ENCODE measurements at places on chromosomes 11 and 22.

DNA sequence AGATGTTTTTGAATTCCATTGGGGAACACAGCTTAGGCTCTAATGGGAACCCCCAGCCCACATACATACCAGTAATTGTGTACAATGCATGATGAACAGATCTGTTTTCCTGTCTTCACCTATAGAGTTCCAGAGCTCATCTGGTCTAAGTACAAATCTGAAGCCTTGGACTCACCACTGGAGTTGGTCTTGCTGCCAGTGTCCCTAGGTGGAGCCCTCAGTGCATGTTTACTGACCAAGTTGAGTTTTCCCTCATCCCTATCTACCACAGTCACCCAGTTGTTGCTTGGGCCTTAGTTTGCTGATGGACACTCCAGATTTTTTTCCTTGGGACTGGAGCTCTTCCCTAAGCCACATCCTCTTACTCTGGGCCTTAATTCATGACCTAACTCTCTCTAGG is 159.2 kb upstream of the DDI1 start:
- H3K27me3 ChIP-seq = no peaks in the 10 kb centered on the region
- no peak for DNase-seq

DNA sequence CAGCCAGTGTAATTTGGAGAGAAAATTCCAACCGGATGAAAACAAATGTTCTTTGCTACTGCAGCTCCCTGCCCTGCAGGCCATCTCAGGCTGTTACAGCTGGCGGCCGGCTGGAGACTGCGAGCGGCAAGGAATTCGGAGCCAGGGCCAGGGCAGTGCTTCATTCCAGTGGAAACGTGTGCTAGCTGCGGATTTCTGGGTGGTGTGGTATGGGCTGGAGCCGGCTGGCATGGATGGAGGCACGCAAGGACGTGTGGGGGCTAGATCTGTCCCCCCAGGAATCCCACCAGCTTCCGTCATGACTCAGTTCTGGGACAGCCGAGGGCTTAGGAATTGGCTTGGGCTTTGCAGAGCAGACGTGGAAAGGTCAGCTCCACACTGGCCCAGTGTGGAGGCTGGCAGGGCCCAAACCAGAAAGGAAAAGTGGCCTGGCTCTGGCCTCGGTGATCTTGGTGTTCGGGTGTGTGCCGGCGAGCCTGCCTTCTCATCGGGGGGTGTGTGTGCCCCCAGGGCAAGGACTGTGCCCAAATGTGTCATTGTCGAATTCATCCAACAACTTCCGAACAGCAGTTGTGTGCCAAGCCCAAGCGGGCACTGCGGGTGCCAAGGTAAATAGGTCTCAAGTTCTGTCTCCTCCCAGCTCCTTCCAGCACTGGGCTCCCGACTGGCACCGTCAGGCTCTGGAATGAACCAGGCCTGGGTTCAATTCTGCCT is 48.1 kb upstream of the SHISAL1 start:
- H3K27ac ChIP-seq = no peak overlapping the region
- DNase-seq = no peak
- H3K4me3 ChIP-seq = no peak overlapping the region
- H3K4me1 ChIP-seq = no peaks in the 10 kb centered on the region
- H3K27me3 ChIP-seq = peaks cover 12% of the 10 kb centered on the region

DNA sequence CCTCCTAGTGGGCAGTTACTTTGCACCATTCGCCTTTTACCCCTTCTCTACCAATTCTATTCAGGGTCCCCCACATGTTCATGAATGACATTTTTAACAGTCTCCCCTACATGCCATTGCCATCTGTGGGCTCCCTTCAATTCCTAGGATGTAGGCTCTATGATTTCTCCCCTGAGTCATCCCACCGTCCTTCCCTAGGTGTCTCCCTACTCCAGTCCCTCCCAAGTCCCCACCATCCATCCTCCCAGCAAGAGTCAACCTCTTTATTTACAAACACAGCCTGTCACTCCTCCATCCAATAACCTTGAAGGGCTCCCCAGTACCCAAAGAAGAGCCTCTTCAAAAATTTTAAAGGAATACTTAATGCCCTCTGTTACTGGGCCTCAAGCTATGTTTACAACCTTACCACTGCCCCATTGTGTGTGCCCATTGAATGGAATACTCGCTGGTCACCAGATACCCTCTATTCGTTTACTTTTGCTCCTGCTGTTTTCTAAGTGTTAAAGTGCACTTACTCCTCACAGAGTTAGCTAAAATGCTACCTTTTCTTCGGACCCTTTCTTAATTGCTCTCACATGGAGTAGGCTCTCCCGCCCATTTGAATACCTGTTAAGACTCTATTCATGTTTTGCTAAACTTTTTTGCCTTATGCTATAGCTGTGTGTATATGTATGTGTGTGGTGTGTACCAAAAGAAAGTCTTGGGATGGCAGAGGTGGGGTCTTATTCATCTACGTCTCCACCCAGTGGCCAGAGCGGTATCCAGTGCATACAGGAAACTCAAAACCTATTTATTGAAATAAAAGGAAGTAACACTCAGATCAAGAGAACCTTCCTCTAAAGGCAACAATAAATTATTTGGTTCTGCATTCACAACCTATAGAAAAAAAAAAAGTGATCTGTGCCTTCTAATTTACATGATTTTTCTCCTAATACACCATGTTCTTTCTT is 235.8 kb upstream of the CCDC90B start:
- no peaks in the 10 kb centered on the region for H3K36me3 ChIP-seq
- no peak overlapping the region for H3K4me3 ChIP-seq
- no peaks in the 10 kb centered on the region for H3K27me3 ChIP-seq
- H3K4me1 ChIP-seq = no peaks in the 10 kb centered on the region
- DNase-seq = no peak

DNA sequence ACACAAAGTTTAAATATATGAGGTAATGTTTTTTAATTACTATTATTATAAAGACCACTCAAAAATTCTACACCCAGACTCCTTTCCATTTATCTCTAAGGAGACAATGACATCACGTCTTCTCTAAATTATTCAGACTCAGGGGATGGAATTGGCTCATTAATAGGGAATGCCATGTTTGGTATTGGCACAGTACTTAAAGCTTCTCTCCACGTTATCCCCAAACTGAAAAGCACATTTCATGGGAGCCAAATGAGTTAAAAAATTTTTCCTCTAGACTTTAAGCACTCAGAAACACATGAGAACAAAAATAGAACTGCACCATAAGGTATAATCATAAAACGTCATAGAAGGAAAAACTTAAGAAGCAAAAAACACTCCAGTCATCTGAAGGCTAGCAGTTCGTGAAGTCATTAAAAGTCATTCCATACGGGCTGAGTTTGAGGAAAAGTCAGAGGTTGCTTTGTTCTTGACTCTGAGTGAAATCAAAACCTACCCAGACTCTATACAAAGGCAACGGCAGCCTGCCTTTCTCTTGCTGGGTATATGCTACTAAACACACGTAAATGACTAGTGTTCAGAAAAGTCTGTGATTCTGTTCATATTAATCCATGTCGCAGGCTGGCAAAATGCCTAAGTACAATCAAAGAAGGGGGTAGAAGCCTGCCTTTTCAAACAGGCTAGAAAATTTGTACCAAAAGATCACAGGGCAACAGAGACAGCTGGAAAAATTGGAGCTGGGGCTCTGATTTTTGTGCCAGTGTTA is 8.7 kb upstream of the MPPED2 start:
- H3K27ac ChIP-seq = no peak overlapping the region
- no peaks in the 10 kb centered on the region for H3K36me3 ChIP-seq
- H3K4me3 ChIP-seq = no peak overlapping the region

DNA sequence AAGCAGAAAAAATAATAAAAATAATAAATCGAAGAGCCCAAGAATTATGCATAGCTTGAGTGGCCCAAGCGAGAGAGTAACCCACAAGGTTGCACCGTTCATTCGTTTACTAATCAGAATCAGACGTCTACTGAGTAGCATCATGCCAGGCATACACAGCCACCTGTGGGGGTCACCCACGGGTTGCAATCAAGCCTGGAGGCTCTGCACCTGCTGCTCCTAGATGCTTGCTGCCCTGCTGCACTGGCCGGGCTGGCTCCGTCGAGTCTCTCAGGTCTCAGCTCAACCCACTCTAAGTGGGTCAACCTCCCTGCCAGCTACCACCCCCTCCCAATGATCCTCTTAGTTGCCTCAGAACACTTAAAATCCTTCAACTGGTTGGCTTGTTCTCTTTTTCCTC is 2.0 kb upstream of the TESMIN start:
- H3K27me3 ChIP-seq = no peaks in the 10 kb centered on the region
- DNase-seq = no peak
- H3K4me3 ChIP-seq = no peak overlapping the region
- peaks cover 12% of the 10 kb centered on the region for H3K4me1 ChIP-seq
- H3K36me3 ChIP-seq = peaks cover 7% of the 10 kb centered on the region

- no peaks in the 10 kb centered on the region for H3K36me3 ChIP-seq
- peaks cover 17% of the 10 kb centered on the region for H3K27me3 ChIP-seq
- DNase-seq = no peak
Measured at GRCh38 chr11:120839846-120840402, 184.0 kb upstream of the TBCEL start.
